Activated CD8-positive, alpha-beta memory T cell treated with anti-CD3 and anti-CD28 coated beads, Interleukin-2, amount 10 ng/mL, durations not matched to agents 7 days and 5 days (primary cell): ENCODE measurements at places on chromosomes 16 and 17.

DNA sequence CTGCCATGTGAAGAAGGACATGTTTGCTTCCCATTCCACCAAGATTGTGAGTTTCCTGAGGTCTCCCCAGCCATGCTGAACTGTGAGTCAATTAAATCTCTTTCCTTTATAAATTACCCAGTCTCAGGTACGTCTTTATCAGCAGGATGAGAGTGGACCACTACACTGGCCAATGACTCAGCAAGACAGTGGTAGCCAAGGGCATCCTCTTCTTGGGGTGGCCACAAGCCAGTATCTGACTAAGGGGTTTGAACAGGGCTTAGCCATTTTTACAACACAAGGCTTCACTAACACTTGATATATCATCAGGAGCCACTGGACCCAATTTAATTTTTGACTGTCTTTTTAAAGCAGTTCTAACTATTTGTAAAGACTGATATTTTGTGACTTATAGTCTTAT, 21.1 kb upstream of the KRT24 start:
- no peak for DNase-seq

DNA sequence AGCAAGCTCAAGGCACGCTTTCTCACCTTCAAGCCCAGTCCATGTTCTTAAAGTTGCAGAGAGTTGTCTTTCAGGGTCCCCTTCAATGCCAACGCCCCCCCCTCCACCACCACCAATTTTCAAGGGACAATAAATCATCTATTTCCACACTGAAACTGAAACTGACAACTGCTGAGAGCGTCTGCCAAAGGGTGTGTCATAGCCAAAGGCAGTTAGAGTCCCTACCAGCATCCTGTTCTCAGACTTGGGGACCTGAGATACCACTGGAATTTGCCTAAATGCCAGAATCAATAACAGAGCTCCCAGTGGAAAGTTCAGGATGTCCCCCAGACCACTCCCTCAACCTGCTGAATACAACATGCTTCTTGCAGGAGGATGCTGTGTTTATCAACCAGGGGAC, 133.2 kb upstream of the SOX9 start:
- no peak for DNase-seq

- DNase-seq: no peak
Observed at GRCh38 chr17:27456681-27457359, 572 bp downstream of the KSR1 start.

GRCh38 chr17:74231928-74232907, 18.8 kb downstream of the TTYH2 start:
- DNase-seq: no peak

GRCh38 chr17:32628271-32629044, 141.7 kb downstream of the CDK5R1 start:
- no peak for DNase-seq
